Left ventricle myocardium superior (tissue), 1 donor: ENCODE measurements at places on chromosomes 7 and 10. TPM values are rescaled to one million over a fixed set of nuclear protein-coding genes. Genes with fewer than 3 reads are reported as not detected.

DNA sequence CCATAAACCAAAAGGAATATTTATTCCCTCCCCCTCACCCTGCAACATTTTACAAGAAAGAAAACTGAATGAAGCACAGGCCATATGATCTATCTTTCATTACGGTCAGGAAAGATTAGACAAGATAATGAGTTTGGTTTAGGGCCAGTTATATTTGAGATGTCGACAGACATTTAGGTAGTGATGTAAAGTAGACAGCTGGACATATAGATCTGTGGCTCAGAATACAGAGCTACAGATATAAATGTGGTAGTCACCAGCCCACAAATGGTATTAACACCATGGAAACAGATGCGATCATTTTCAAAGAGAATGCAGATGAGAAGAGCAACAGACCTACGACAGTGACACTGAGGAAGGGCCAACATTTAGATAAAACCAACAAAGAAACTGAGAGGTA, 142.5 kb downstream of the SRPK2 start:
- DNase-seq, result no peak

DNA sequence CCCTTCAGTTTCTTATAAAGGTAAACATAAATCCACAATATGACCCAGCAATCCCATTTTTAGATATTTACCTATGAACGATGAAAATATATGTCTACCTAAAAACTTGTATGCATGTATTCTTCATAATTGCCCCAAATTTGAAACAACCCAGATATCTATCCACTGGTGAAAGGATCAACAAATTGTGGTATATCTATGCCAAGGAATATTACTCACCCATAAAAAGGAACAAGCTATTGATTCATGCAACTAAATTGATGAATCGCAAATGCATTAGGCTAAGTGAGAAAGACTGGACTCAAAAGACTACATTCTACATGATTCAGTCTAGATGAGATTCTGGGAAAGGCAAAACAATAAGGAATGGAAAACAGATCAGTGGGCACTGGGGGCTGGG, 126.0 kb upstream of the BTBD16 start:
- no peak for DNase-seq

The NEURL1 gene
- total RNA-seq, result not detected

DNA sequence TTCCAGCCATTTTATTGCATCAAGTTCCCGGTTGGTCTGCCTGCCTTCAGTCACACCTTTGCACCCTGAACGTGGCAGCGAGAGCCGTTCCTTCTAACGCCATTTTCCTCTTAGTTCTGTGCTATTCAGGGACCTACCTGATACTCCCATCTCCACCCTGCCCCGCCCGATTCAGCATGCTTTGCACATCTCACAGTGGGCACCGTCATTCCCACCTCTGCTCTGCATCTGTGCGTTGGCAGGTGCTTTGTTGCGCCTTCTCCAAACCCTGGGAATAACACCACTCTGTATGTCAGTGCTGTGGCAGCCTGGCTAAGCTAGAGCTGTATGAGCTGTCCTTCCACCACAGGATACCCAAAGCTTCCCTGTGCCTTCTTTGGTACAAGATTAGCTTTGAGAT, 96.8 kb downstream of the ACTR3B start:
- DNase-seq, result no peak

The PCLO gene
- 2.9 TPM for total RNA-seq

- no peak for DNase-seq
Observed at GRCh38 chr7:105926131-105926530, 36.9 kb upstream of the CDHR3 start.

DNA sequence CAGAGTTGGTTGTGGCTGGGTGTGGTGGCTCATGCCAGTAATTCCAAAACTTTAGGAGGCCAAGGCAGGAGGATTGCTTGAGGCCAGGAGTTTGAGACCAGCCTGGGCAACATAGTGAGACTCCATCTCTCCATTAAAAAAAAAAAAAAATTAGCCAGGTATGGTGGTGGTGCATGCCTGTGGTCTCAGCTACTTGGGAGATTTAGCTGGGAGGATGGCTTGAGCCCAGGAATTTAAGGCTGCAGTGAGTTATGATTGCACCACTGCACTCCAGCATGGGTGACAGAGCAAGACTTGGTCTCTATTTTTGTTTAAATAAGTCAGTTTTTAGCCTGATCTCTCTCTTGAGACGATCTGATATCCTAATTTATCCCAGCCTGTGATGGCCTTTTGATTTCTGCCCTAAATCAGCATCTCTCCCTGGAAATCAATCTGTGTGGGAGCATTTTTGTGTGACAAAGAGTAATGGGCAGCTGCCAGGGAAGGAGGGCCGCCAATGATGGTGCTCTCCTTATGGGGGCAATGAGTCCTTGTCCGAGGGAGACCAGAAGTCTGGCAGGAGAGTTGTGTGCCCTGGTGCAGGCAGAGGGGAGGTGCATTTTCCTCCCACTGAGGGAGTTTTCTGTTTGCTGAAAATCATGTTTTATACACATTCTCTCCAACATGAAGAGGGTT, 111.0 kb downstream of the NRP1 start:
- DNase-seq, result no peak

DNA sequence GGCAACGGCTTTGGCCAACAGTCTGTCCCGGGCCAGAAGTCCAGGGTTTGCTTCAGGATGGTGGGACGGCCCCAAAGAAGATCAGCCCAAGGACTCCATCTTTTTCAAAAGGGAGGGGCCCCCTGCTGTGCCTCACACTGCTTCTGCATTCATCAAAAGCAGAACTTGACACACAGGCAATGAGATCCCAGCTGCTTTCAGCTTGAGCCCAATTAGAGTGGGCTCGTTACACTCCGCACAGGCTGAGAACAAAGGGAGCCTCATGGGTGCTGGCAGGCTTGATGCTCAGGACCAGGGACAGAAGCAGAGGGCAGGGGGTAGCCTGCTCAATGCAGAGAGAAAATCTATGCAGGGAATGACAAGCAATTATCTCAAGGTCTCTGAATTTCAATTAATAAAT, 45.5 kb downstream of the VOPP1 start:
- no peak for DNase-seq

DNA sequence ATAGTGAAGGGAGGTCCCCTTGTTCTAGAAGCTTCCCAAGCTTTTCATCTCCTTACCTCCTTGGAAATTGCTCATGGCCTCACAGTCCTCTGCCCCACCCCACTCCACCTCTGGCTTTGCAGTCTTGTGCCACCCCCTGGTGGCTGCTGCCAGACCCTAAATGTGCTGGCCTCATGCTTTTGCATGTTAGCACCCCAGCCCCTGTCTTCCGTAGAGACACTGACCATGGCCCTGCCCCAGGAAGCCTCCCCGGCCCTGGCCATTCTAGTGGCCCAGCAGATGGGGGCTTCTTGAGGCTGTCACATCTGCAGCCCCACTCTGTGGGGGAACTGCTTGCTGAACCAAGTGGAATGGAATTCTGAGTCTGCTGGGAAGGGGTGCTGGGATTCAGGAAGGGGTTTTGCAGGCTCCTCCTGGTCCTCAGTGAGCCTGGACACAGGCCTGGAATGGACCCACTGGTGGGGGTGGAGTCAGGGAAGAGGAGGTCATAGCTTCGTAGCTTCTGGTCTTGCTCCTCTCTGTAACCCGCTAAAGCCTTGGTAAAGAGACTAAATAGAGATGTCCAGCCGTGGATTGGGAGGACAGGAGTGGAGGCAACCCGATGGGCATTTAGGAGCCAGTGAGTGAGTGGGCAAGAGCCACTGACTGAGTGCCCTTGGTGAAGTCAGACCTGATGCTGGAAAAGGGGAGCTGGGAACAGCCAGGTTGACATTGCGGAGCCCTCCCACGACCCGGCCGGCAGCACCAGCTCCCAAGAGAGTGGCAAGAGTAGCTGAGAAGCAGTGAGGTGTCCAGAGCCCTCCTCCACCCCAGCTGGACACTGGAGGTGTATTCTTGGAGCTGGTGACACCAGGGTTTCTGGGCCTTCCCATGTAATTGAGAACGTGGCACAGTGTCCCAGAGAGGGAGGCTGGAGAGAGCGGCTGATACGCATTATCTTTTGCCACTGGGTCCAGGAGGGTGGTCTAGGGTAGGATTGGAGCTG, 20.9 kb downstream of the RAMP3 start:
- DNase-seq, result peak; percentile 15

DNA sequence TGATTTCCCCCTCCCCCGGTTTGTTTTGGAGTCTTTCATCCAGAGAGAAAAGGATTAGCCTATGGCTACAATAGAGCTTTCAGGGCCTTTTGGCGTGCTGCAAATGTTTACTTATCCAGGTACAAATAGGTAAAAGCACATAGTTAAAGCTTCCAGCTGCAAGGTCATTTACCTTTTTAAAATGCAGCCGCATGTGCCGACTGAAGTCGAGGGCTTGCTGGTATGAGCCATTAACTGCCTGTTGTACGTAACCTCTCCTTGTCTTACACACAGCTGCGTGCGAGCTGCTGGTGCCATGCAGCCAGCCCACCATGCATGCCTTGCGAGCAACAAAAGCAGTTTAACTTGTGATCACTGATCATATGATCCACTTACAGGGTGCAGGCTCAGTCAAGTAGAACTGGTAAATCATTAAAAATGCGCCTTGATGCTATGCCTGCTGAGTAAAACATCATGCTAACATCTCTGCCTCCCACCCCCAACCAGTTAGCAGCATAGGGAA, 866.4 kb downstream of the LRMDA start:
- no peak for DNase-seq

DNA sequence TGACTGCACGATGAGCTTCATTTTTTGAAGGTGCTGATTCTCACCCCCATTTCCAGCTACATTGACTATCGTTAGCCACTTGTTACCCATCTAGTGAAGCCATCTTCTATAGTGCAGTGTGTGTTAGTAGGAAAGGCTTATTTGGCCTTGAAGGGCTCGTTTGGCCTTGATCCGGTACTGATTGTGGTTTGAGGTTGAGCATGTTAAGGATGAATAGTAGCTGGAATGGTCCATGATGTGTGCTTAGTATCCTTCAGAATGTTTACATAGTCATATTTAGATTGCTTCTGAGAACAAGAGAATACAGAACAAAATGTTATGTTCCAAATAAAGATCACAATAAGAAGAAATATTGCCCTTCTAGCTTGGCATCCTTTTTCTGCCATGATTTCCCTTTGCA, 591.5 kb downstream of the AUTS2 start:
- no peak for DNase-seq

- no peak for DNase-seq
Observed at GRCh38 chr7:157870644-157871290, 534.0 kb downstream of the DNAJB6 start.

GRCh38 chr10:110632591-110633215, 11.4 kb upstream of the RBM20 start:
- no peak for DNase-seq

The CHST15 gene
- 4.0 TPM for total RNA-seq

The COL17A1 gene
- total RNA-seq, result 0.32 TPM

DNA sequence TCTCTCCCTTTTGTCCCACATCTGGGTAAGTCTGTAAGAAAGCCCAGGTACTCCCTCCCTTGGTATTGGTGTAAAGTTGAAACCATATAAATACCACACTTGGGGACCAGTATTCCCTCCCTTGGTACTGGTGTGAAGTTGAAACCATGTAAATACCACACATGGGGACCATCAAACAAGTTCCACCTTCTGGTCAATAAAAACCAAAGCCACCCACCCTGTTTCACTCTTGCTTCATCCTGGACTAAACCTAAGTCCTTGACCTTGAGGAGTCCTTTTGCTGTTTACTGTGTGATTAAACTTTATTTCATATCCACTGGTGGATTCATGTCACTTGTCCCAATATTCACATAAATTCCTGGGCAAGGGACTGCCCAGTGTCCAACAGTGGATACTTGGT, 8.4 kb downstream of the P4HA1 start:
- DNase-seq, result no peak

DNA sequence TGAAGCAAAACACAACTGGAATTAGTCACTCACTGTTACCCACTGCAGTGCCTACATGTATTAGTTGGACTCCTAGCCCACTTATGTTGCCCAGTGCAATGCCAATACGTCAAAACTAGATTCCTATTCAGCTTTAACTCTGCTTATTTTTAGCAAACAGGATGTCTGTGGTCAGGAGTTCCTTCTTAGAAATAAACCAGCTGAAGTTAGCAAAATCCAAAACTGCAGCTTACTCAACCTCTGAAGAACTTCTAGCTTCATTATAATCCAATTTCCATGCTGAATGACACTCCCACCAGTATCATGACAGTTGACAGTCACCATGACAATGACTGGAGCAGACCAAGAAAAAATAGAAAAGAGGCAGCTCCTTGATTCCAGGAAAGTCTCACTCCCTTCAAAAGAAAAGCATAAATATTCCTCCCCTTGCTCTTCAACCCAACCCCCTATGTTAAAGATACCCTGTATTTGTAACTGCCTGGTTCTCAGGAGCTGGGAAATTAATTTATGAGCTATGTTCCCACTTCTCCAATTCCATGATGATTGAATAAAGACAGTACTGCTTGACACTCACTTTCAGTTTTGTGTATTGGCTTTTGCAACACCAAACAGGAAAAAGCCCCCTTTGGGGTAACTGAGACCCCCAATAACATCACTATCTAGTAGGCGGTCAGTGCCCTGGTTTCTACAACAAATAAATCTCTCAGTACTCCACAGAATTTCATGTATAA, 327.4 kb downstream of the SORCS1 start:
- DNase-seq, result no peak
